ENCODE measurements at places on chromosomes 2 and 18. TPM values are rescaled to one million over a fixed set of nuclear protein-coding genes. Genes with fewer than 3 reads are reported as not detected.

Gene NDC80
- 3.4 TPM for polyA plus RNA-seq

Gene AQP12B
- not detected for polyA plus RNA-seq

Gene GALNT13
- 0.57 TPM for polyA plus RNA-seq

Gene FAM124B
- 0.71 TPM for polyA plus RNA-seq

Gene TMEM37
- 12.7 TPM for polyA plus RNA-seq

Gene GNAL
- polyA plus RNA-seq = 1.5 TPM

Gene DNAJC5G
- not detected for polyA plus RNA-seq

Gene RNF152
- polyA plus RNA-seq = 1.1 TPM

Gene STAT4
- 6.7 TPM for polyA plus RNA-seq

Gene ARMC9
- 48.6 TPM for polyA plus RNA-seq

Gene FEV
- not detected for polyA plus RNA-seq

Gene PPIG
- polyA plus RNA-seq = 26.2 TPM

Gene TTN
- polyA plus RNA-seq = 11.2 TPM

Gene DAPL1
- 0.17 TPM for polyA plus RNA-seq

Gene BZW1
- 126 TPM for polyA plus RNA-seq

Gene CAVIN2
- 67.5 TPM for polyA plus RNA-seq

Gene SDC1
- polyA plus RNA-seq = 94.1 TPM

Gene GTF3C2
- polyA plus RNA-seq = 28.7 TPM

Gene NT5DC4
- 0.53 TPM for polyA plus RNA-seq

Gene CCDC121
- polyA plus RNA-seq = 2.2 TPM

Gene ANKRD53
- 0.69 TPM for polyA plus RNA-seq

Gene CLEC4F
- polyA plus RNA-seq = 0.39 TPM

Gene REG3A
- 0.96 TPM for polyA plus RNA-seq

All from lung (tissue), 17 donors.